Activated T-helper 9 cell treated with anti-CD3 and anti-CD28 coated beads, Interleukin-2, amount 50 U/mL, for 16 hours (primary cell): ENCODE measurements at places on chromosomes 5 and 9.

- DNase-seq: no peak
These were observed 1.9 kb downstream of the NPDC1 start for GRCh38 chr9:137044037-137044436.

DNA sequence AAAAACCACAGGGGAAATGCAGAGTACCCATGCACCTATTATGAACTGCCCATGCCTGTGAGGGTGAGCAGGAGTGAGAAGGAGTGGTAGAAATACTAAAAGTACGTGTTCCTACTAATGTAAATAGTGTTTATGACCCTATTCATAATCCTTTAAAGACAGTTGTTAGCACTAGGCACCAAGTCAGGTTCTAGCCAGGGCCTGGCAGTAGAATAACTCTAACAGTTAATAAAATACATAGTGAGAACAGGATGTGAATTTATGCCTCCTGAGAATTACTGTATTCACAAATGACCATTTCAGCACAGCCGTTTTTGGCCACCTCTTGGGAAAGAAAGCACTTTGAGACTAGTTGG, 103.2 kb upstream of the TARS1 start:
- DNase-seq: no peak

- no peak for DNase-seq
These were observed 303.1 kb downstream of the MLLT3 start for GRCh38 chr9:20319241-20319640.

GRCh38 chr9:127446713-127447415, 4.3 kb downstream of the RPL12 start:
- DNase-seq: no peak

DNA sequence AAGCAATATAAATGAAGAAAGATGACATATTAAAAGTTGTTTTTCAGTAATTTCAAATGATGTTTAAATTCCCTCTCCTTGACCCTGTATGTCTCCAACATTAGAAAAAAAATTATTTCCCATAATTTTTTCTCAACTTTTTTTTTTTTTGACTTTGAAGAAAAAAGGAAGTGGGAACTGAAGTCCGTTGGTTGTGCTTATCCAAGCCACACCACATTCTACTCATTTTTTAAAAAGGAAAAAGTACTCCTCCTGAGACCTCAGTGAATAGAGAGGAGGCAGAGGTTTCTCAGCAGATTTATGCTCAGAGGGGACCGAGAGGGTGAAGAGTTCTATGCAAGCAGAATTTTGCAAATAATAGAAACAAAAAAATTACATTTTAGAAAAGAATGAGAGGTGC, 123.3 kb downstream of the PCSK5 start:
- no peak for DNase-seq

DNA sequence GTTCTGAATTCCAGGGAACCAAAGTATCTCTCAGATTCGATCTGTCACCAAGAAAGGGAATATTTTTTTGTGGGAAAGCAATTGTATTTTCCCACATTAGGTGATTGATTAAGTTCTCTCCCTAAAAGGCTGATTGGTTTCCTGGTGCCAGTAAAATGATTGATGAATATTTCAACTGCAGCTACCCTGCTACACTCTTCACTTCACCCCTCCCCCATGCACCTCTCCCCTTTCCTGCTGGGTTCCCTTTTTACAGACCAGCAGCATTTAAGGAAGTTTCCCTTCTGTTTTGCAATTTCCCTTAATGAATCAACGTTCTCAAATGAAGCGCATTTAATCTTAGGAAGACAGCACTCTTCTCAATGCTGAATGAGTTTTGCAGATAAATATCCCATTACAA, 13.1 kb downstream of the NR6A1 start:
- no peak for DNase-seq

DNA sequence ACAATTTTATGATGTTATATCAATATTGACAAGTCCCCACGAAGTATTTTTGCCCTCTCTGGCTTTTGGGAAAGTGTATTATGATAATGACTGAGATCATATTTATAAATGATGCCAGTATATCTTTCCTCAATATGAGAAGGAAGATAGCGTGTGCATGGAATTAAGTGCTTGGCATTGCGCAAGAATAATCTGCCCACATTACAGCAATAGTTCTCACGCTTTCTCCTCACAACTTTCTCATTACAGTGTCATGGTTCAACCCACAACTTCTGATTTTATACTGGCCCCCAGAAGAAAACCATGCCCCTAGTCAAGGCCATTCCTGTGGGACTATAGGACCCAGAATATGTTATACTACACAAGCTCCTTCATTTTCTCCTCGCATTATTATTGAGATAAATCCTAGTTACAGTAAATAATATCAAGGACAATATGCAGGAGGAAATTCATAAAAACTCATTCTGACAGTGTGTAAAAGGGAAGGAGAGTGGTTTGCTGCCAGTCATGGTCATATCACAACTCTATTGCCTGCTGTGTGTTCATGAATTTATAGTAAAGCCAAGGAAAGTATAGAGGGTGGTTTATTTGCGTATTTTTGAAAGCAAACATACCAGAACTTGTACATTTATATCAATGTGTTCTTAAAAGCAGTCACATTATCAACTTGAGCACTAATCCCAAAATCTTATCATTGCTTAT, 114.1 kb downstream of the PIK3R1 start:
- DNase-seq: no peak

GRCh38 chr5:139789116-139789844, 6.3 kb upstream of the PSD2 start:
- no peak for DNase-seq

- no peak for DNase-seq
These were observed 98.6 kb downstream of the AMBP start for GRCh38 chr9:113979343-113980127.

DNA sequence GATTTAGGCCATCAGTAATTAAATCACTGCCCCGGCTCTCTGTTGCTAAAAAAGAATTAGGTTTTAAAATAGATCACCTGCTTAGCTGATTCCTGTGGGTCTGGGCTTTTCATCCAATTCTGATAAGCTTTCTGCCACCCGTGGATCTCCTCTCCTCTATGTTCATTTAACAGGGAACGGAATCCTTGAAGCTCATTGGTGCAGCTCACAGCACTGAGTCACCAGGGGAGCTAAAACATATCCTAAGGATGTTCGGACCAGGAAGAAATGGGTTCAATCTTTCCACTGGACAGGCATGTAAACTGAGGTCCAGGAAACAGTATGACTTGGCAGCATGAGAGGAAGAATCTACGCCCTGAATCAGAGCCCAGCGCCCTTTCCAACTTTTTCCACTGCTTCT, 267.1 kb upstream of the GRIA1 start:
- no peak for DNase-seq

DNA sequence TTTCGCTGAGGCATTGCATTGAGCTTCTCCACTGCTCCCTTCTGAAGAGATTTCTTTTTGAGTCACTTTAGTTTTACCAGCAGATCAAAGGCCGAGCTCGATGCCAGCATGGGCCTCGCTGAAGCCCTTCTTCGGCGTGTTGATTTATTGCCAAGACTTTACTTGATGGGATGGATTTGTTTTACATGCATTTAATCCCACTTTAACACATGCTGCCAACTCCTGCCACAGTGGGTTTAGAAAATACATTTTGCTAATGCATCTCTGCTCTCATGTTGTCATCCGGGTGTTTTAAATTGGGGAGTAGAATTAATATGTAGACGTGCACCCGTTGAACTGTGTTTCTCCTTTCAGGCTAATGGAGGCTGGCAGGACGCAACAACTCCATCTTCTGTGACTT, 218.3 kb downstream of the PBX3 start:
- DNase-seq: no peak
